ENCODE measurements at places on chromosomes 11 and 22.

DNA sequence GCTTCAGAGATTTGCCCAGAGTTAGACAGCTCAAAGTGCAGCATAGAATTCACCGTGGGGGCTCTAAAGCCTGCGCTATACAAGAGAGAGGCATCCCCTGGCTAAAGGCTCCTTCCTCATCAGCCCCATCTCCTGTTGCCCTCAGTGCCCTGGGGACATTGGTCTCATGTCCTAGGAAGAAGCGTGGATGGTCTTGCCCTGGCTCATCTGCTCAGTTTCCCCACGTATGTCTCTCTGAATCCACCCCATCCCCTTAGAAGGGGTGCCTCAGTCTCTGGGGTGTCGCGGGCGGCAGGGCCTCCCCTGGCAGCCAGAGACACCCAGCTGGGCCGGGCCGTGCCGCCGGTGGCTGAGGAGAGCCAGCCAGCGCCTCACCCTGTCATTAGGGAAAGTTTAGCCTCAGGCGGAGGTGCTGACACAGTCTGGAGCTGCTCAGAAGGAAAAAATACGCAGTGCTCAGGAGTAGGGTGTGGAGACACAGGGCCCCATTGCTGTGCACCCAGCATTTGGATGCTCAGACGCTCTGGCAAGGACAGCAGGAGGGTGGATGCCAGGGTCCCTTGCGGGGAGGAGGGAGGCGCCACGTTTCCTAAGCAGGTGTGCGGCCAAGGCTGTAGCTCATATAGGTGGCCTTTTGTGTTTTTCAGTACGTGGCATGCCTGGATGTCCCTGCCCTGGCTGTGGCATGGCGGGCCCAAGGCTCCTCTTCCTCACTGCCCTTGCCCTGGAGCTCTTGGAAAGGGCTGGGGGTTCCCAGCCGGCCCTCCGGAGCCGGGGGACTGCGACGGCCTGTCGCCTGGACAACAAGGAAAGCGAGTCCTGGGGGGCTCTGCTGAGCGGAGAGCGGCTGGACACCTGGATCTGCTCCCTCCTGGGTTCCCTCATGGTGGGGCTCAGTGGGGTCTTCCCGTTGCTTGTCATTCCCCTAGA lies 1.3 kb downstream of the SLC39A13 start:
- DNase-seq: no peak

DNA sequence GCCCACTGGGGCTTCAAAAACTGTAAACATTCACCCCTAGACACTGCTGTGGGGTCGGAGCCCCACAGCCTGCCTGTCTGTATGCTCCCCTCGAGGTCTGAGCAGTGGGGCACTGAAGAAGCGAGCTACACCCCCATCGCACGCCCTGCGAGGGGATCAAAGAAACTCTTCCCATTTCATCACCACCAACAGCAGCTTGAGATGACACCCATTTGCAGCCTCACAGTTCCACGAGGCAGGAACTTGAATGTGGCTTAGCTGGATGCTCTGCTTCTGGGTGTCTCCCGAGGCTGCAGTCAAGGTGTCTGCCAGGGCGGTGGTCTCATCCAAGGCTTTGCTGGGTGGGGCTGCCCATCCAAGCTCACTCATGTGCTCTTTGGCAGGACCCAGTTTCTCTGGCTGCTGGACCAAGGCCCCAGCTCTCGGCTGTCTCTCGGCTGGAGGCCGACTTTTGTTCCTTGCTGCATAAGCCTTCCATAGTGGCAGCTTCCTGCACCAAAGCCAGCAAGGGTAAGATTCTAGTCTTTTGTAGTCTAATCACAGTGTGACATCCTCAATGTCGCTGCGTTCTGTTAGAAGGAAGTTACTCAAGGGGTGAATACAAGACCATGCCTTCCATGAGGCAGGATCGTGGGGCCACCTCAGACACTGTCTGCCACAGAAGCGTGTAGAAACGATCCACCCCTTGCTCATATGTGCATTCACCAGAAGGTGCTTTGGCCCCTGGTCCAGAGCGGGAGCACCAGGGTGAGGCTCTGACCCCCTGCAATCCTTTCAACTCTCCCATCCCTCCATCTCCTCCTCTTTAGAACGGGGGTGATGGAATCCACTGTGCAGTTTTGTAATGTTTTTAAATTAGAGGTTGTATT lies 46.2 kb upstream of the SEPTIN5 start:
- DNase-seq: no peak

GRCh38 chr11:101786916-101787315 lies 127.9 kb upstream of the CEP126 start:
- DNase-seq: no peak

- no peak for DNase-seq
Observed at GRCh38 chr22:23038334-23038642, 32.0 kb upstream of the GNAZ start.

GRCh38 chr11:112382561-112382960 lies 121.9 kb upstream of the PLET1 start:
- no peak for DNase-seq

DNA sequence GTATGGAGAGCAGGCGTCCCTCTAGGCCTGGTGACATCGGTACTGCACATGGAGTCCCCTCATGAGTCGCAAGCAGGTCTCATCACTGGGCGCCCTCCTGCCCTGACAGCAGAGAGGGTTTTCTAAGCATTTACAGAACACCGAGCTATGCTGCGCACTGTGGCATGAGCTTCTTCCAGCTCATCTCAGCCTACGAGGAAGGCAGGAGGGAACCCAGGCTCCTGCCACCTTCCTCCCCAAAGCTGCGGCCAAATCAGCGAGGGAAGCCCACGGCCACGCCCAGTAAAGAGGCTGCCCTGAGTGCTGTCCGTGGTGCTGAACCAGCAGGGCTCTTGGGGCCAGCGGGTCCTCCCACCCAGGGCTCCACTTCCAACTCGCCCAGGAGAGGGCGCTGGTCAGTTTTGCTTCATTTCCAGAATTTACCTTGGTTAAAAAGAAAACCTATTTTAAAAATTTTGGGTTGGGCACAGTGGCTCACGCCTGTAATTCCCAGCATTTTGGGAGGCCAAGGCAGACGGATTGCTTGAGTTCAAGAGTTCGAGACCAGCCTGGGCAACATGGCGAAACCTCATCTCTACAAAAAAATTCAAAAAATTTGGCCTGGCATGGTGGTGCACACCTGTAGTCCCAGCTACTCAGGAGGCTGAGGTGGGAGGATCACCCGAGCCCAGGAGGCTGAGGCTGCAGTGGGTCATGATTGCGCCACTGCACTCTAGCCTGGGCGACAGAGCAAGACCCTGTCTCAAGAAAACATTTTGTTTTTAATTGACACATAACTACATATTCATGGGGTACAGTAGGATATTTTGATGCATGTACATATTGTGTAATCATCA lies 34.2 kb downstream of the PHF21B start:
- DNase-seq: peak; percentile 74

DNA sequence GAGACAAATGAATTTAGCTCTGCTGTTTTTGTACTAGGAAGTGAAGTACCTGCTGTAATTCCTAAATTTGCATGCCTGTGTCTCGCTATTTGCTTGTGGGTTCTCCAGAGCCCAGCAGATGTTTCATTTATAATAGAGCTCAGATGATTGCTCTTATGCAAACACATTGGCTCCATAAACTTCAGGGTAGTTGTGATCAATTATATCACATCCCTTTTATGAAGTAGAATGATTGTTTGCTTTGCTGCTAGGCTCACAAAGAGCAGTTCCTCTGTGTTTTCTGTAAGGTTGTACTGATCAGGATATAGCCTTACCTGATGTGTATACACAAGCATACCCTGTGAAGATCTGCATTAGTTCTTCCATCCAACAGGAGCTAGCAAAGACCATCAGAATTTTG lies 64.1 kb downstream of the C11orf87 start:
- DNase-seq: no peak

GRCh38 chr11:43503417-43503816 lies 144.7 kb downstream of the TTC17 start:
- no peak for DNase-seq

Data from LoVo (cell line).